ENCODE measurements at places on chromosomes 6 and 20.

DNA sequence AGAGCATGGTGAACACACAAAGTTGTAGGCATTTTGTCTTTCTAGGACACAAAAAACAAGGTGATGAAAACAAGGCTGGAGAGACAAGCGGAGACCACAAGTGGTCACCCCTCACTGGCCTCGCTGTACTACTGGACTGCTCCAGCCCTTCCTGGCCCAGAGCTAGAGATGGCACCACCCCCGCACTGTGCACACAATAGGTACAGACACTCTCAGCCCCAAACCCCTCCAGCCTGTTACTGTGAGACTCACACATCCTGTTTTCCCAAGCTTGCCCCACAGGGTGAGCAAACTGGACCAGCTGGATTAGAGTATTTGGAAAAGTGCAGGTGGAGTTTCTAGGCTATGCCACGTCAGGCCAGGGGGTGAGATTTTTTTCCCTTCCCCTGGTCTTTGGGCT, 8.4 kb upstream of the ZSWIM1 start:
- DNase-seq = no peak

GRCh38 chr6:36590237-36590636, 3.9 kb upstream of the SRSF3 start:
- DNase-seq = no peak

GRCh38 chr6:18110162-18110561, 12.3 kb downstream of the NHLRC1 start:
- DNase-seq = no peak

DNA sequence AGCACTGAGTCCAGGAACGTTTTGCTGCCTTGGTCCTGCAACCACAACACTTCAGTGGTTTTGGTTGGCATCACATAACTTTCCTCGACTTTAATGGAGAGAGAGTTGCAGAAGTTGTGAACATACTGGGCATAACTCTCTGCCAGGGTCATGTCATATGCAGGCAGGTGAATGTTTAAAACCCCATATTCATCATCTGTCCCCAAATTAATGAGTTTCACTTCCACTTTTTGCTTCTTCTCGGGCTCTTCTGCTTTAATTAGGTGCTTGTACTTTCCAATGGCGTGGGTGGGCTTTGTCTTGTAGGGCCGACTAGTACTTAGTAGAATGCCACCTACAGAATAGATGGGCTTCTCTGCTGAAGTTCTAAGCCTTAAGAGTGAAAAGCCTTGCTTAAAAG, 45.2 kb upstream of the TFAP2A start:
- DNase-seq = no peak

GRCh38 chr20:835608-836045, 2.1 kb downstream of the FAM110A start:
- no peak for DNase-seq

GRCh38 chr6:15327271-15327670, 81.4 kb downstream of the JARID2 start:
- no peak for DNase-seq

- DNase-seq = no peak
Measured at GRCh38 chr6:52887910-52888524, 21.5 kb downstream of the GSTA3 start.

GRCh38 chr6:11229655-11230046, 2.8 kb downstream of the NEDD9 start:
- no peak for DNase-seq

- no peak for DNase-seq
Measured at GRCh38 chr6:137162692-137163306, 10.6 kb downstream of the IL22RA2 start.

DNA sequence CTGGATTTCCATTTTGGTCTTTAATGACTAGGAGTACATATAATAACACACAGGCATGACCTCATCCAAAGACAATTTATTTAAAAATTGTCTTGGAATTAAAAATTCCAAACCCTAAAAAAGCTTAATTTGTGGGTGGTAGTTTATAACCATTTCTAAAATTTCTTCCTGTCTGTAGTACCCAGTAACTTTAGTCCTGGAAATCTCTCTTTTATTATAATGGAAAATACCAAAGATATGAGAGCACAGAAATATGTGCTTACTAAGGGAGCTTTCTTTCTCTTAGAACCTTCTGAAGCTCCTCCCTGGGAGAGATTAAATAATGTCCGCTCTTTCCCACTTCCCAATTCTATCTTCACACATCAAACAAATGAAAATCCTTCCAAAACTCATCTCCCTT, 70.5 kb upstream of the PRL start:
- no peak for DNase-seq

DNA sequence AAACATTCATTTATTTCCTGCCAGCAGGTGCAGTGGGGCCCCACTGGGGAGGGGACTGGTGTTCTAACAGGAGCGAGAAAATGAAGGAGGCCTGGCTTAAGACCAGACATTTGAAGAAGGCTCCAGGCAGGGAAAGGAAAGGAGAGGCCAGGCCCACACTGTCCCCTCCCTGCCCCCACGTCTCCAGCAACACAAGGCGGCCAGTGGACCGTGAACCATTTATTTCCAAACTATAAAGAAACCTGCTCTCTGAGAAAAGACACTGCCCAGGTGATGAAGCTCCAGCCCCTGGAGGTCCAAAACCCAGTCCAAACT, 41.4 kb upstream of the CDH22 start:
- no peak for DNase-seq

GRCh38 chr20:16500197-16500596, 73.1 kb downstream of the KIF16B start:
- DNase-seq = no peak

DNA sequence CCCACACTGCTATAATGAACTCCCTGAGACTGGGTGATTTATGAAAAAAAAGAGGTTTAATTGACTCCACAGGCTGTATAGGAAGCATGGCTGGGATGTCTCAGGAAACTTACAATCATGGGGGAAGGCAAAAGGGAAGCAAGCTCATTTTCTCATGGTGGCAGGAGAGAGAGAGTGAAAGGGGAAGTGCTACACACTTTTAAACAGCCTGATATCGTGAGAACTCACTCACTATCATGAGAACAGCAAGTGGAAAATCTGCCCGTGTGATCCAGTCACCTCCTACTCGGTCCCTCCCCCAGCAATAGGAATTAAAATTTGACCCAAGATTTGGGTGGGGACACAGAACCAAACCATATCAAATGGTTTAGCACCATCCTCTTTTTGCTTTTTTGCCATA, 116.6 kb upstream of the CEP162 start:
- no peak for DNase-seq

DNA sequence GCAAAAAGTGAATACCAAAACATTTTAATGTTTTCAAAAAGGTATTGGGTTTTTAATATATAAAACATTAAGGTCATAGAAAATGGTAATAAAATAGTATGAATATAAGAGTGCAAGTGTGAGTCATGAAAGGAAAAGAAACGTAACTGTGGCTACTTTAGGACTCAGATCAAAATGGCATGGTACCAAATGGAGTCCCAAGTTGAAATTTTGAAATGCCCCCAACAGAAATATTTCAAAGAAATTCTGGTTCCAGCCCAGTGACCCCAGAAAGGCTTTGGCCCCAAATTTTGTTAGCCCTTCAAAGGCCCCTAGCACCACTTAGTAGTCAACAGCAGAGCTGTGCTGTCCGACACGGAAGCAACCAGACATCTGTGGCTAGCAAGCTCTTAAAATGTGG, 6.0 kb downstream of the COL12A1 start:
- DNase-seq = no peak

DNA sequence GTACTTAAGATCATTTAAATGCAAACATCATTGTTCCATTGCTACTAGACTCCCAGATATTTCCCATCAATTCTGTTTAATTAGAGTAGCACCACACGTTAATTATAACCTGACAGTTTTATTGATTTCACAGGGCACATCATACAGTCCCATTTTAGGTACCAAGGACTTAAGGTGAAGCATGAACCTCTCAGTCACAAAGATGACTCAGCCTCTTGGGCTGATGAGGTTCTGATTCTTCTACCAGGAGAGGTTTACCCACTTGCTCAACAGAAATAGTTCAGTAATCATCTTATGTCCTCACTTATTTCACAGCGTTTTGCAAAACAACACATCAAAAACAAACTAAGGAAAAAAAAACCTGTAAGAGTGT, 98.5 kb downstream of the HIVEP2 start:
- DNase-seq = no peak

DNA sequence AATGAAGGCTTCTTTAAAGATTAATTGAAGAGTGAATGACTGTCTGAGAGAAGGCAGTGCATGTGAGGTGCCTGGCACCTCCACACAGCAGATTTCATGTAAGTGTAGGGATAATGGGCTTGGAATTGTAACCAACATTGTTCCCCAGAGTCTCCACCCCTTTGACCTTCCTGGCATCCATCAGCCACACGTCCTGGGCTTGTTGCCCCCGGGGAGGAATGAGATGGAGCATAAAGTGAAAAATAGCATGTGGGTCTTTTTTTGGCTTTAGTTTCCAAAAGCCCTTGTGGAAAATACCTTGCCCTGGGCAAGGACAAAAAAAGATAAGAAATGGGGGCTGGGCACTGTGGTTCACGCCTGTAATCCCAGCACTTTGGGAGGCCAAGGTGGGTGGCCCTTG, 242.2 kb upstream of the ECI2 start:
- DNase-seq = no peak

DNA sequence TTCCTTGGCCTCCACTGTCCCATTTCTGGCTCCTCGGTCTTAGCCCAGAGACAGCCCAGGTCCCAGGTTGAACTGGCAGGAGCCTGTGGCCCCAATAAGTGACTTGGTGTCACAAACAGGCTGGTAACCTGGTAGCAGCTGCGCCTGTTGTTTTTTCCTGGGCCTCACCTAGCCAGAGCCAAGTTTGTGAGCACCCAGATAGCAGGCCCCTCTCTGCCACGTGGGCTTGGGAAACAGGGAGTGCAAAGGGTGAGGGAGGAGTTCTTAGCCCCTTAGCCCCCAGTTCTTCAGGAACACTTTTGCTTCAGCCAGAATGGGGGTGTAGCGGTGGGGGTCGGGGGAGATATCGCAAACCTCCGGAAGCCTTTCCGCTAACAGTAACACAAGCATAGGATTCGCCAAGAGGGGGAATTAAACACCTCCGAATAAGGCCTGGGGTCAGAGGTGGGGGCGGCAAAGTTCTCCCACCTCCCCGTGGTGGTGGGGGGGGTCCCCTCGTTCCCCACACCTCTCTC, 760 bp downstream of the C6orf132 start:
- no peak for DNase-seq

GRCh38 chr20:25012616-25013189, 20.2 kb upstream of the APMAP start:
- DNase-seq = no peak

GRCh38 chr6:169938262-169938701, 186.9 kb downstream of the ERMARD start:
- no peak for DNase-seq

DNA sequence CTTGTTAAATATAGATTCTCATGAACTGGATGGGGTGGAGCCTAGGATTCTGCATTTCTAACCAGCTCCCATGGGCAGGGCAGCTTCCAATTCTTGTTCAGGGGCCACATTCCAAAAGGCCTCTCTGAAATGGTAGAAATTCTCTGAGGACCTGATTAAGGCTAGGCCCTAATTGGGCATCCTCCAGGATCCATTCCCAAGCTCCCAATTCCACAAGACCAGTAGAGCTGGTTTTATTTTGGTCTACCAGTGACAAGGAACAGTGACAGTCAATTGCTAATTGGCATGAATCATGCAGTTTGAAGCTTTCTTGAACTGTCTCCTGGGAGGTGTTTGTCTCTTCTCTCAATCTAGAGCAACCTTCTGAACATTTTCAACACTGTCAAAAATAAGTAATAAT, 3.0 kb downstream of the THBD start:
- no peak for DNase-seq

- no peak for DNase-seq
Measured at GRCh38 chr20:24960302-24960801, 11.3 kb downstream of the CST7 start.

DNA sequence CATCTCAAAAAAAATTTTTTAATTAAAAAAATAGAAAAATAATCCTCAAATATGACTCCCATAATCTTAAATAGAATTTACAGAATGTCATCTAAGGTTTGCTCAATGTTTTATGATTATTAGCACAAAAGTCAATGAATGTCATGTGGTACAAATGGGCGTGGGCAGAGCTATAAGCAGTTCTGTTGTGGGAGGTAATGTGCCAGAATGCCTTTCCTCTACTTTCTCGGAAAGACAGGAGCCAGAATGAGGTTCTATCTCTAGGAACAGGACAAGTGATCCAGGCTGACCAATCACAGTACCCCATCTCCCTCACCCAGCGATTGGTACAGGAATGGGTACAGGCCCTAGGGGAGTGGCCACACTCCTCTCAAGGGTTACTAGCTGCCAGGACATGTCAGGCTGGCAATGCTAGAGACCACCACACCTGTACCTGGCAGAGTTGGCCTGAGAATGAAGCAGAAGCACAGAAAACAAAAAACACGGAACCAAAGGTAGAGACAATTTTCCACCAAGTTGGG, 15.1 kb downstream of the RALGAPA2 start:
- DNase-seq = no peak

DNA sequence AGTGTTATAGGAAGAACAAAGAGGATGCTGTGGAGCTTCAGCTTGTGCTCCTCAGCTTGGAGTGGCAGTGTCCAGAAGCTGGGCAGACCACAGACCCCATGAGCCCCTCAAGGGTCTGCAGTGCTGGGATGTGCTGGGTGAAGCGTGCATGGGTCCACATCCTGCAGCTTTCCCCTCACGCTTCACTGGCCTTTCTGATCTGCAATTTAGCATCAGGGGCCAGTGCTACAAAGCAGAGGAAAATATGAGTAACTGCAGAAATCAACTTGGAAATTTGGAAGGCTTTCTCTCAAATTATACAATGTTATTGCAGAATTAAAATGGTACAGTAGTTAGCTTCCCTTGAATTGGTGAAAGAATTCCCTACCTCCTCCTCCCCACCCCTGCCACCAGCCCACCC, 10.1 kb downstream of the SLC17A4 start:
- no peak for DNase-seq

- DNase-seq = no peak
Measured at GRCh38 chr6:108565893-108566292, 5.2 kb downstream of the FOXO3 start.

- no peak for DNase-seq
Measured at GRCh38 chr6:106643061-106643460, 13.7 kb downstream of the QRSL1 start.

DNA sequence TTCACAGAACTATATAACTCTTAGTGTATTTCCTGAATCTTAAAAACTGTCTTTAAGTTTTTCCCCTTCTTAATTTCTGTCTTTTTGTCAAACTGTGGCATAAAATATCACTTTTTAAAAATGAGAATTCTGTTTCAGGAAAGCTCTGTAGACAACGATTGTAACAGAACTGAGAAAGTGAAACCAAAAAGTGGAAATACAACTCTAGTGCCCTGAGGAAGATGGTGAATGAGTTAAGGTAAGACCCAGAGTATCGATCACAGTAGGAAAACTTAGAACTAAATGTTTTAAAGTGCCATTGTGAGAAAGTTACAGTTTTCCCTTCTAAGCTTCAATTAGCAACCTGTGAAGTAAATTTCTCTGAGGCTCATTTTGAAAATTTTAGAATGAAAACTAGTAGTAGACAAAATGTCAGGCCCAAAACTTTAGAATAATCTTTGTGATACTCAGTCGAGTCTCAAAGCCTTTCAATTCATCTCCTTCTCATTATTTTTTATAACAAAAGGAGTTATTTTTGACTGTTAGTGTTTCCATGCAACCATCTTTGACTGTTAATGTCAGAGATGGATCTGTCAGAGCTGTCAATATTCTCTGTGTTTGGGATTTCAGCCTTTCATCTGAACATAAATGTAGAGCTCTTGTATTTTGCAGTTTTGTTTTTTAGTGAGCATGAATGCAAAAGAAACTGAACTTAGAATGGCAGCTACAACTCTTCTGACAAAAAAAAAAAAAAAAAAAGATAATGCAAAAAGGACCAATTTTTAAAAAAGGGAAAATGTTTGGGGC, 19.0 kb upstream of the TRDN start:
- DNase-seq = no peak

Data from substantia nigra (tissue), 51 donors.